Frontal cortex (tissue), 4 donors: ENCODE measurements at places on chromosomes 12 and 14. TPM values are rescaled to one million over a fixed set of nuclear protein-coding genes. Genes with fewer than 3 reads are reported as not detected.

DNA sequence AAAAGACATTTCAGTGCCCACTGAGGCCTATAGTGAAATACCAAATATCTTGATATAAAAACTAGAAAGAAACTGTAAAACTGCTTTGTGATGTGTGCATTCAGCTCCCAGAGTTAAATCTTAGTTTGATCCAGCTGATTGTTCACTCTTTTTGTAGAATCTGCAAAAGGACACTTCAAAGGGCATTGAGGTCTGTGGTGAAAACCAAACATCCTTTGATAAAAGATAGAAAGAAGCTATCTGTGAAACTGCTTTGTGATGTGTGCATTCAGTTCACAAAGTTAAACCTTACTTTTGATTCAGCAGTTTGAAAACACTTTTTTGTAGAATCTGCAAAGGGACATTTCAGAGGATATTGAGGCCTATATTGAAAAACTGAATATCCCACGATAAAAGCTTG is 290.7 kb upstream of the ALG10B start:
- DNase-seq: no peak

DNA sequence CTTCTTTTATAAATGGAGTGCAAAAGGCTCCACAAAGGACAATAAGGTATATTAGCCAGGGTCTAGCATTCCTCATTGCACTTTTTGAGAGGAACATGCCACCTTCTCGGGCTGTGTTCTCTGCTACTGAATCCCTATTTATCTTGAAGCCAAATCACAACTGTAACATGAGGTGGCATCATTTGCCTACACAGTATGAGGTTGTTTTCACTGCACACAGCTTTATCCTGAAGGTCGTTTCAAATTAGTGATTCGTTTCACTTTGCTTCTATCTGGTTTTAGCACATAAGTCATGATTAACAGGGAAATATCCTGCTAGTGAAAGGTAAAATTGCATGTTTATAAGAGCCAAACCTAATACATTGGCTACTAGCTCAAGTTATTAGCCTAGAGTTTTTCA is 153.8 kb downstream of the SLC35F4 start:
- DNase-seq: no peak

GRCh38 chr14:68327231-68327630 is 465.6 kb downstream of the ZFP36L1 start:
- no peak for DNase-seq

- DNase-seq: no peak
Observed at GRCh38 chr14:103819503-103820307, 27.7 kb downstream of the PPP1R13B start.

SGPP1 gene
- total RNA-seq: 36.7 TPM

- DNase-seq: no peak
Observed at GRCh38 chr14:100214770-100215083, 24.2 kb upstream of the YY1 start.

DNA sequence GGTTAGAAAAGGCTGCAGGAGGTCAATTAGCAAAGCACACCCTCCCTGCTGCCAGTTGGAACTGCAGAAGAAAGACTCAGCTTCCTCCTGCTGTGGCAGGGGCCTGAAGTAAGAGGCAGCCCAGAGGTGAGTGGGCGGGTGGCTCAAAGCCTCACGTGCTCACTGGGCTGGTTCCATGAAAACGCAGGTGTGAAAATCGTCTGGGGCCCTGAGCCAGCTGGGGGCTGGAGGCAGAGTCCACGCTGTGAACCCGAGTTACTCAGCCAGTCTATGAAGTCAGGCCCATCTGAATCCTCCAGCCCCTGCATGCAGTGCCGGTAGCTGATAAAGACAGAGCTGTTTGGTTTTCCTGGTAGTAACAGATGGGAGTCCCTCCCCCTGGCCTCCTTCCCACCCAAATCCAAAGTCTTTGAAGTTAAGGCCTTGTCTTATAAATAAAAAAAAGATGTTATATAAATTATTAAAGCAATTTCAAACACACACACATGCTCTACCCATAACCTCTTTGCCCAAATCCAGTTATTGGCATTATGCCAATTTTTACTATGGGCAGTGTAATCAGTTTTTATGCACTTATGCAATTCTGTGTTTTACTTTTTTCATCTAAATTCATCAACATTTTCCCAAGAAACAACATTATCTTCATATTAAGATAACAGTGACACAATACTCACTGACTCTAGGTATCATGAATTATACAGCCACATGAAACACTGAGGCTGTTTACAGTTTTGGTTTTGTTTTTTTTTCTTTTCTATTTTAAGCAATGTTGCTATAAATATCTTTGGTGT is 57.9 kb upstream of the PNMA1 start:
- peak; percentile 68 for DNase-seq

GPR65 gene
- total RNA-seq: under 0.01 TPM

GRCh38 chr12:5066251-5066650 is 22.6 kb downstream of the KCNA5 start:
- DNase-seq: no peak

DNA sequence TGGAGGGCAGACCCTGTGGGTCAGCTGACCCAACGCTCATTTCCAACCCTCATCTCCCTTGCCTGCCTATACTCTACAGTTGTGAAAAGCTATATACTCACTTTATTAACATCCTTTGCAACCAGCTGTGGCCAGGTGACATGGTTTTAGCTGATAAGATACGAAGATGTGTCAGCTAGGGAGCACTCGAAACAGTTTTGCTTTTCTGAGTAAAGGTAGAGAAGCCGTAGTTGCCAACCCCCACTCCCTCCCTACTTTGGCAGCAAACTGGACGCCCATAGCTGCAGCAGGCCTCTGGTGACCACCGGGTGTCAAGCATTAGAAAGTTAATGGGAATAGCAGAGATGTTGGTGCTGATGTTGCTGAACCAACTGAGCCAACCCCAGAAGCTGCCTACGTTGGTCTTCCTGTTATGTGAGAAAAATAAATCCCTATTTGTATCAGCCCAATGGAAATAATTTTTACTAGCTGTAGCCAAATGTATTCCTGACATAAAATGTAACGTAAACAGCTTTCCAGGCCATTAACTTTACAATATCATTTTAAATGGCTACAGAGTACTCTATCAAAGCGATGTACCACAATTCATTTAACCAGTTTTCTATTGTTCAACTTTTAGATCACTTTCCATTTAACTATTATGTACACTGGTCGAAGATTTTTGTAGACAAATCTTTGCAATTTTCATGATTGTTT is 98.5 kb upstream of the TMCC3 start:
- DNase-seq: no peak

PLBD1 gene
- 1.6 TPM for total RNA-seq

- DNase-seq: no peak
Observed at GRCh38 chr12:104683831-104684503, 227.2 kb downstream of the CHST11 start.

DNA sequence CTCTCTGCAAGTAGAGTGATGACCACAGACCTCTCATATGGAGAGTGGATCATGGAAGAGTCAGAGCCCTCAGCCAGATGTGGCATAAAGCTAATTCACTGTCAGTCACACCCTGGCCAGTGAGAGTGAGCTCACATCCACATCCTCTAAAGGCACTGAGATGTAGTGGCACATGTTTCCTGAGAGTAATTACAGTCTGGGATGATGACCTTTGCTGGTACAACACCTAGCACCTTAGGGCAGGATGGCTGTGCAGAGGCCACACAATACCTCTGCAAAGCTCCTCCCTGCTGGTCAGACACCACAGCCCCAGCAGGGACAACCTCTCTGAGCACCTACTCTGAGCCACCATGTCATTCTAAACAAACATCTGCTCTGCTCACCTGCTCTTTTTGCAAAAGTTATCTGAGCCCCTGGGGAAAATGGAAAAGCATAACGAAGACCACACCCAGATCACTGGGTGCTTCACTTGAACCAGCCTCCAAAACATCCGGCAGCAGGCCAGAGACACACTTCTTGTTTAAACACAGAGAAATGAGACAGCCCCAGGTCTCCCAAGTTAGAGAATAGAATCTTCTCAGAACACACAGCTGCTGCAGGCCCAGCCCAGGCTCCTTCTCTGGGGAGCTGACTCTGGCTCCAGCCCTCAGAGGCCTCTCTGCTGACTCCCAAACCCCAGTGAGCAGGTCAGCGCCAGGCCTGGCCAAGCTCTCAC is 30.3 kb downstream of the PITPNM2 start:
- no peak for DNase-seq

RIMKLB gene
- 164 TPM for total RNA-seq

DNA sequence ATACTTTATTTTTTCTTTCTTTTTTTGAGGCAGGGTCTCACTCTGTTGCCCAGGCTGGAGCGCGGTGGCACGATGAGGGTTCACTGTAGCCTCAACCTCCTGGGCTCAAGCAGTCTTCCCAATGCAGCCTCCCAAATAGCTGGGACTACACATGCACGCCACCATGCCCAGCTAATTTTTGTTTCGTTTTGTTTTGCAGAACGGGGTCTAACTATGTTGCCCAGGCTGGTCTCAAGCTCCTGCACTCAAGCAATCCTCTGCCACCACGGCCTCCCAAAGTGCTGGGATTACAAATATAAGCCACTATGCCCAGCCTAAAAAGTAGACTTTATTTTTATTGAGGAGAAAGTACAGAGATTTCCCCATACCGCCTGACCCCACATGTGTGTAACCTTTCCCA is 4.7 kb upstream of the MSI1 start:
- DNase-seq: no peak

DNA sequence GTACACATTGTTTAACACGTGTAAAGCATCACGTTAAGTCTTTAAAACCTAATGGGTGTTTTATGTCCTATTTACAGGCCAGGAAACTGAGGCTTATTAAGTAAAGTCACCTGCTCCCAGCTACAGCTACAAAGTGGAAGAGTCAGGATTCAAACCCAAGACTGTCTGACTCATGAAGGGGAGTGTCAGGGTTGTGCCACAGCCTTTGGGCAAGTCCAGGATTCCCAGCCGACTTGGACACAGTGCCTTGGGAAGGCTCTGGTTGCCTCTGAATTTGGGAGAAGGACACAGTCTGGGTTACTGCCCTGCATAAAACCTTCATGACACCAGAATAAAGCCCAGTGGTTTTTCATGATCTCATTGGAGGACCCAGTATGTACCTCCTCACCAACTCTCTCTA is 7.3 kb downstream of the RNU4-2 start:
- DNase-seq: no peak

CFAP251 gene
- total RNA-seq: 6.1 TPM

- no peak for DNase-seq
Observed at GRCh38 chr14:100058777-100059437, 6.3 kb upstream of the EVL start.

DNA sequence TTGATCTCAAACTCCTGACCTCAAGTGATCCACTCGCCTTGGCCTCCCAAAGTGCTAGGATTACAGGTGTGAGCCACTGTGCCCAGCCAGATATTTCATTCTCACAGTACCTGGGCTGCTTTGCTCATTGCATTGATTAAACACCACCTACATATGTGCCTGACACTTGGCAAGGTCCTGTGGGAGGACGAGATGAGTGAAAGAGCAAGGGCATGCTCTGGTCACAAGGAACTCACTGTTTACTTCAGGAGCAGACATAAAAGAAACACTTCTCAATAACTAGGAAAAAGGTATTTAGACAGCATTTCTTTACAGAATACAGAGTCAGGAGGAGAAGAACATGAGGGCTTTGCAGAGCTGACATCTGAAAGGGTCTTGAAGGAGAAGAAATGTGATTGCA is 91.7 kb downstream of the TMCC3 start:
- DNase-seq: no peak

KRT75 gene
- not detected for total RNA-seq

GRCh38 chr14:25349269-25349668 is 299.3 kb upstream of the STXBP6 start:
- DNase-seq: no peak

SERPINA10 gene
- total RNA-seq: not detected

GRCh38 chr14:90556012-90556477 is 159.2 kb downstream of the CALM1 start:
- peak; percentile 65 for DNase-seq

CCER1 gene
- not detected for total RNA-seq

DNA sequence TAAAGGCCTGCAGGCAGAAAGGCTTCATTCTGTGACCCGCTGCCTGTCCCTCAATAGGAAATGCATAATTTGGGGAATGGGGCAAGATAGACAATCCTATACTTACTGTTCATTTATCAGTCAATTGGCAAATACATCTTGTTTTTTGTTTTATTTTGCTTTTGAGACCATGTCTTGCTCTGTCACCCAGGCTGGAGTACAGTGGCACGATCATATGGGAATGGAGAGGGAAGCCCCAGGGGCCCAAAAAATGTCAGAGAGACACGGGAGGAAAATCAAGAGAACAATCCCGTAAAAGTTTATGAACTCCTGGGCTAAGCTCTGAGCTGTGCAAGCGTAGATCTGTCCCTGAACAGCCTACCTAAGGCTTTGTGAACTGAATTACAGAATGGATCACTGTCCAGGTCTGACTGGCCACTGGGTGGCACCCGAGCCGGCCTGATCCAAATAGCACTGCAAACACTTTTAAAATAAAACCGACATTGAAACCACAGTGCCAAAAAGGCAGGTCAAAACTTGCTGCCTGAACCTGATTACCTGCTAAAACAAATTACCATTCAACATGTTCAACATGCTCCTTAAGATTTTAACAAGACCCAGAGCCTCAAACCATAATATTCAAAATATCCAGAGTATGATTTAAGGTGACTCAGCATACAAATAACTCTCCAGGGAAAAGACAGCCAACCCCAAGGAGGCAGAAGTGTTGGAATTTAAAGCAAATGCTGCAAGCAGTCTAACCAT is 11.8 kb downstream of the COPS7A start:
- DNase-seq: peak; percentile 71

GPATCH2L gene
- 83.2 TPM for total RNA-seq

IL26 gene
- total RNA-seq: not detected

ACSM4 gene
- total RNA-seq: not detected

GRCh38 chr12:29702972-29703371 is 80.8 kb downstream of the TMTC1 start:
- no peak for DNase-seq

DNA sequence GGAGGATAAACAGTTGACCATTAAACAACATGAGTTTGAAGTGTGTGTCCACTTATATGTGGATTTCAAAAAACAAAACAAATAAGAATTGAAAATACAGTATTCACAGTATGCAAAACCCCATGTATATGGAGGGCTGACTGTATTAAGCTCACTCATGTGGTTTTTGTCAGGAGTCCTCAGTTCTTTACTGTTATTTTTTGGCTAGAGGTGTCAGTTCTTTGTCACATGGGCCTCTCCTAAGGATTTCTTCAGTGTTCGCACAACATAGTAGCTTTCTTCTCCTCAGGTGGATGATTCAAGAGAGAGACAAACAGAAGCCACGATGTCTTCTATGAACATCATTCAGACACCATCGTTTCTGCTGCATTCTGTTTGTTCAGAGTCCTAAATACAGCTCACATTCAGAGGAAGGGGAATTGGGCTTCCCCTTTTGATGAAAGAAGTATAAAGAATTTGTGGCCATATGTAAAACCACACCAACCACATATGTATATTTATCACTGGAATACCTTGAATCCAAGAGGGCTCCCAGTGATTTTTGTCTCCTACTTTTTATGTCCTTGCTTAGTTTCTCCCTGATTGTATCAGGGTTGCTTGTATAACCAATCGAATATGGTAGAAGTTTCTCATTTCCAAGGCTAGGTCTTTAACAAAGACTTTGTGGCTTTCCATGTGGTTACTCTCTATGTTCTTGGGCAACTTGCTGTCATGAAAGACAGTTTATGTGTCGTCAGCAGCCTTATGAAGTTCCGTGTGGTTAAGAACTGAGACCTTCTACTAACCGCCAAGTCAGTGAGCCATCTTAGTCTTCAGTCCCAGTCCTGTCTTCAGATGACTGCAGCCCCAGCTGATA is 18.9 kb downstream of the MNAT1 start:
- no peak for DNase-seq

GRCh38 chr12:126742241-126742641 is 1524.7 kb upstream of the TMEM132C start:
- DNase-seq: no peak

GRCh38 chr12:130839770-130840404 is 837 bp upstream of the STX2 start:
- no peak for DNase-seq

GRCh38 chr12:13371797-13372196 is 175.3 kb downstream of the EMP1 start:
- no peak for DNase-seq
